Melanocyte of skin (primary cell): ENCODE measurements at places on chromosomes 16 and 17. TPM values are rescaled to one million over a fixed set of nuclear protein-coding genes. Genes with fewer than 3 reads are reported as not detected.

Gene SP2
- total RNA-seq: 3.5 and 4.7 TPM in 2 replicates

Gene ADAP2
- under 0.01 TPM in 1 of 2 replicates, not detected in the other for total RNA-seq

Gene C17orf113
- 0.34 and 0.36 TPM in 2 replicates for total RNA-seq

Gene PRSS33
- not detected in 2 replicates for total RNA-seq

Gene CDYL2
- total RNA-seq: 0.77 and 2.7 TPM in 2 replicates

Gene CNTNAP1
- 22.5 and 34.1 TPM in 2 replicates for total RNA-seq

Gene ACE
- 0.46 and 1.00 TPM in 2 replicates for total RNA-seq

Gene DPEP2
- total RNA-seq: not detected in 2 replicates

Gene HSF4
- 27.6 and 31.0 TPM in 2 replicates for total RNA-seq

Gene KIF18B
- 10.8 and 13.3 TPM in 2 replicates for total RNA-seq

Gene PIK3R5
- 0.69 TPM in 1 of 2 replicates, not detected in the other for total RNA-seq

Gene BTBD17
- not detected in 2 replicates for total RNA-seq

Gene CACNG3
- not detected in 2 replicates for total RNA-seq

Gene ZG16B
- not detected in 2 replicates for total RNA-seq

Gene CDH16
- not detected in 2 replicates for total RNA-seq

Gene DOC2B
- total RNA-seq: not detected in 2 replicates

Gene CPNE2
- total RNA-seq: 9.1 and 14.7 TPM in 2 replicates
